ENCODE measurements at places on chromosomes 7 and 10.

GRCh38 chr10:33556620-33557019, 222.2 kb upstream of the NRP1 start:
- DNase-seq = no peak

GRCh38 chr7:105309235-105310169, 79.2 kb downstream of the SRPK2 start:
- DNase-seq = no peak

GRCh38 chr10:124697837-124698544, 46.2 kb downstream of the FAM53B start:
- DNase-seq = no peak

- no peak for DNase-seq
Observed at GRCh38 chr10:22816298-22816653, 101.9 kb upstream of the PIP4K2A start.

- DNase-seq = no peak
Observed at GRCh38 chr10:46235705-46236545, 50.9 kb upstream of the ANTXRL start.

- DNase-seq = peak; percentile 71
Observed at GRCh38 chr10:126972635-126973414, 67.6 kb downstream of the DOCK1 start.

- DNase-seq = no peak
Observed at GRCh38 chr7:46150202-46150601, 229.1 kb upstream of the IGFBP3 start.

DNA sequence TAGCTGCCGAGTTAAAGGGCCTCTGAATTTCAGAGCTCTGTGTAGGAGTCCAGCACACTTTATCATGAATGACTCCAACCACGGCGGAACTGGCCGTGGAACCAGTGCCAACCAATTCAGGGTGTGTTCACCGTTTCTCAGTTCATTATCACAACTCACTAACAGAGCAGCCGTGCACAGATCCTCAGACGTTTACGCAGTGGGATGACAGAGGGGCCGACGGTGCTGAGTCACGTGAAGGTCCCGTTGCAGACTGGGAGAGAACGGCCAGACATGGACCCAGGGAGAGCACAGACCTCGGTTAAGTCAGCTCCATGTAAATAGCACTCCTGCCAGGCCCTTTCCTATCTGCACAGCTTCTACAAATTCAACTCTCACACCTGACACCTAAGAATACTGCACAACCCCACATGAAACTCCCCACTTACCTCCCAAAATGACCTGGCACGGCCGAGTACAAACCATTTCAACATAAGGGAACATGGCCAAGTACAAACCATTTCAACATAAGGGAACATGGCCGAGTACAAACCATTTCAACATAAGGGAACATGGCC, 95.5 kb downstream of the DIP2C start:
- no peak for DNase-seq

DNA sequence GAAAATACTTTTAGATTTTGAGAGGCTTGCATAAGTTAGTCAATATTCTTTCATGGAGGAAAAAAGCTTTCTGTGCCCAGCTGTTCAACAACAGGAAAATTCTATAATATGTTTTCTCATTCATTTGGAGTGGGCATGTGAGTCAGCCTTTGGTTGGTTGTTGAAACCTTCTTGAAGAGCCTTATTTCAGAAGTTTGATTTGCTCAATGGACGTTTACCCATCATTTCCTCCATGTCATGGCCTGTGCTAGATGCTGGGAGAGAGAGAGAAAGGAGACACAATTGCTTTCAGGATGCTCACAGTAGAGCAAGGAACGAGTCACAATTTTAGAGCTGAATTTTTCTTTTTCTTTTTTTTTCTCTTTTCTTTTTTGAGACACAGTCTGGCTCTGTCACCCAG, 181.7 kb downstream of the PRKCQ start:
- no peak for DNase-seq

- no peak for DNase-seq
Observed at GRCh38 chr7:133888061-133888930, 238.8 kb upstream of the LRGUK start.

- DNase-seq = no peak
Observed at GRCh38 chr10:3236644-3237404, 64.2 kb upstream of the PITRM1 start.

DNA sequence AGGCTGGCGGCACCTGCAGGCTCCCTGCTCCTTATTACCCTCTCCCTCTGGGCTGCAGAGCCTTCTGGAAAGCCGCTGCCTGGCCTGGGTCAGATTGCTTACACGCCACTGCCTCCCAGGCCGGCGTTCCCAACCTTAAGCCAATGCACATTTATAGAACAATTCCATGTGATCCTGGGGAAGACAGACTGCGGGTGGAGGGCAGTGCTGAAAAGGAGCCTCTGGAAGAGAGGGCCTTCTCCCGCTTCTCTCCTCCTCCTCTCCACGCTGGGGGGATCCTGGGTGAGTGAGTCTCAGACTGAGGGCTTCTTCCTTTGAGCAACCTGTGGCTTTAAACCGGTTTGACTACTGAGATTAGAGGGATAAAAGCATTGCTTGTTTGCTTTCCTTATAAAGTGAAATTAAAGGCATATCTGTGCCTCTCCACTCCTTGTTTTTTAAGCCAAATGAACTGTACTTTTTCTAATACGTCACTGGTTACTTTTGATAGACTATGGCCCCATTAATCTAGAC, 5.5 kb downstream of the TACC2 start:
- DNase-seq = no peak

DNA sequence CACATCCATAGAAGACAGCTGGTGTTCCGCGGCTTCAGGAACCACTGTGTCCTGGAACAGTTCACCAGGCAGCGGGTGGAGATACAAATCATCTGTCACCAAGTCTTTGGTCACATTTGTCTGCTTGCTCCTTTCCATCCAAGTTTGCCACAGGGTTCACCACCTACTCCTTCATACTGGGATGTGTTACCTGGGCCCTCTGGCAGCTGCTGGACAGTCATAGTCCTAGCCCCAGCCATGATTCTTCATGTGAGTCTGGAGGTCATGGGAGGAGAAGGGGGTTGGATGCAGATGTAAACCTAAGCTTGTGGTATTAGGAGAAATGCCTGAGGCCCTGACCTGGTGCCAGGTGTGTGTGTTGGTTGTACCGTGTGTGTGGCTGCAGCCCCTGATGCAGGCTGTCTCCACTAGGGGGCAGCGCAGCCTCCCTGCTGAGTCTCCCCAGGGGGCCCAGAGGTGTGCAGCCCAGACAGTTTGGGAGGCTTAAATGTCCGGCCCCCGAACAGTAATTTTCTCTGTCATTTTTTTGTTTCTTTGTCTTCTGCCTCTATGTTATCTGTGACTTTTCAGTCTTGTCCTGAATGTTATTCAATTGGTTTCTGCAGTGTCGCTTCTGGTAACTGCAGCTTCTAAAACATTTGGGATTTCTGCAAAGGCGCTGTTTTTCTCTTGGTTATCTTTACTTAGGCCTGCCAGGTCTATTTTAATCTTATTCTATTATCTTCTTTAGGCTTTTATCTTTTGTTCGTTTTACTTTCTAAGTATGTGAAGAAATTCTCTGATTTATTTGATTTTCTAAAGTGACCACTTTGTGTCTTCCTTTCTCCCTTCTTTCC, 14.8 kb downstream of the NPS start:
- no peak for DNase-seq

DNA sequence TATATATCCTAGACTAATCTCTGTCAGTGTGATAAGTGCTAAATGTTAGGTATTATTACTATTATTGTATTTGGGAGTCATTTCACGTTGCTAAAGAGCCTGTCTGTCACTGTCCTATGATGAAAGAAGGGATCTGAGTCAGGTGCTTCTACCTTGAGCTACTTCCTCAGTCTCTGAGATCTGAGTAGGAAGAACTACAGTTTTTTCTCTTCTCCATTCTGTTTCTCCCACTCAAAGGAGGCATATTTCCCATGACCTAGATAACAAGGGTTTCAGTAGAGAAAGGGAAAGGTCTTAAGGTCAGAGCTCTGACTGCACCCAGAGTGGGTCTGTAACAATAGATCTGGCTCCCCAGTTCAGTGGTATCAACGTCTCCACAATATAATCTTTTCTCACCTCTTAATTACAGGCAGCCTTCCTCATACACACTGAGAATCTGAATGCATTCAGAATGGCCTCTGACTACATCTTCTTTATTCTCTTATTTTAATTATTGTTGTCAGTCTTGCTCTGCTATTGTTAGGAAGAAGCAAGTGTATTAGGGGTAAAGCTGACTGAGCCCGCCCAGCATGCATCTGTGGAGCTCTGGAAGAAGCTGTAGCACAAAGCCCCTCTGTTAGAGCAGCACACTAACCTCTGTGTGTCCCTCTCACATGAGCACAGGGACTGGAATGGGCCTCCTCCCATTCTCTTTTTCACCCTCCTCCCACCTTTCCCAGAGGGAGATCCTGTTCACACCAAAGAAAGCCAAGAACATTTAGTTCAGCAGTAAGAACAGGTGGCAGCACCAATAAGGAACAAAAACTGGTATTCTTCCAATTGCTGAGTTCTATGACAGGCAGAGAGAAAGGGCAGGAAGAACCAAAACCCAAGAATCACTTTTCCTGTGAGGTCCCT, 38.1 kb downstream of the USP54 start:
- DNase-seq = no peak

DNA sequence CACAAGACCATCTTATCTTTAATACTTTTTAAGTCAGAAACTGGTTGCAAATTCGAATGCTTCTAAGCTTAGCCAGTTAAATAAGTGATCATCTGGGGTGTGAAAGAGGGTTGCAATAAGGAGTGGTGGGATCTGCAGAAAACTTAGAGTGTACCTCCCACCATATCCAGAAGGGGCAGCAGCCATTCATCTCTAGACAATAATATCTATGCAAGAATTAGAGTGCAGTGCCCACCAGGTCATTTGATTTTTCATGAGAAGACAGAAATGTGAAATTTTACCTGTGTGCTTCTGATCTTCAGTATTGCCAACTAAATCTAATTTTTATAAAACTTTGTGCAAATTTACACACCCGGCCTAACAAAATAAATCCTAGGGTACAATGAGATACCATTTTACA, 127.2 kb upstream of the SP4 start:
- no peak for DNase-seq

- no peak for DNase-seq
Observed at GRCh38 chr10:32259551-32259950, 87.4 kb downstream of the EPC1 start.

DNA sequence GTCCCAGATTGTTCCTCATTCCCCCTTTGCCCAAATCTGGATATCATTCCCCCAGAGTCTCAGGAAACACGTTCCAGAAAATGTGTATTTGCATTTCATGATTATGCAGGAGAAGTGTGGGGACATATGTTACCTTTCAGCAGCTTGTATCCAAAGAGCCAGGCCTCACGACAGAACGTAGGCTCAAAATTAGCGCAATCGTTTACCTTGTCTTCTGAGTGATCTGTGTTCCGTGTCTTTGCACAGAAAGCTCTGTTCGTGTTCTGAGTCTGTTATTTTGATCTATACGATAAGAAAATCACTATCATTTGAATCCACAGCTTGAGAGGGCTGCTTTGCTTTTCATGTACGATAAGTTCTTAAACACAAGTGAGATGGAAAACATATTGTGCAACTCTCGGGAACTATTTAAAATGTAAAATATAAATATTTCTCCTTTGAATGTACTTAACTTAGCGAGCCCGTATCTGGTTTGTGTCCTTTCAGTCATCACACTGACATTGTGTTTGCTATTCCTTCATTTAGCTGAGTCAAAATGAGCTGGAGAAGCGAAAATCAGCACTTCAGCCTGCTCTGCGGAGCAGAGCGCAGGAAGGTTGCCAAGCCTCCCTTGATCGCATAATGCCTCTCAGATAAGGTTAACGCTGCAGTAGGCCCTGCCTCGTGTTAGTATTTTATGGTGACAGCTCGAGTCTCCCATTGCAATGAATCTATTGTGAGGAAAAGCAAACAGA, 80.2 kb upstream of the CACNB2 start:
- DNase-seq = no peak
